ENCODE measurements at places on chromosomes 2 and 18.
A peak's percentile ranks its signal among the peaks of the same experiment; 100 is the strongest.

- DNase-seq: no peak
These were observed 4.3 kb downstream of the REL start for GRCh38 chr2:60885683-60886082.

DNA sequence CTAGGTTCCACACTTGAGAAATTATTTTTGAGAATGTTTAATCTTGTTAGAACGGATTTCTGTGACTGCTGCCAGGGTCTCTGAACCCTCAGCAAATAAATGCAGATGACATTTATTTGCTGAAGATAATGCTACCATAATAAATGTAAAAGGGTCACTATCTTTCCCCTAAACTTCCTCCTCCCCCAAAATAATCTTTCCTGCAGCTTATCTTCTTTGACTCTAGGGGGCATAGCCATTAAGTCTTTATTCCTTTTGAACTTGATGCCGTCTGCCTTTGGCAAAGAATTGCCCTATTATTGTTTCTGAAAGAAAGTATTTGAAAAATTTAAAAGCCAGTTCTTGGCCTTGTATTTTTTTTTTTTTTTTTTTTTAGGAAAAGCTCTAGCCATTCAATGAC lies 63.6 kb upstream of the ACSL3 start:
- DNase-seq: no peak

GRCh38 chr2:64466478-64467085 lies 12.6 kb downstream of the LGALSL start:
- DNase-seq: no peak

DNA sequence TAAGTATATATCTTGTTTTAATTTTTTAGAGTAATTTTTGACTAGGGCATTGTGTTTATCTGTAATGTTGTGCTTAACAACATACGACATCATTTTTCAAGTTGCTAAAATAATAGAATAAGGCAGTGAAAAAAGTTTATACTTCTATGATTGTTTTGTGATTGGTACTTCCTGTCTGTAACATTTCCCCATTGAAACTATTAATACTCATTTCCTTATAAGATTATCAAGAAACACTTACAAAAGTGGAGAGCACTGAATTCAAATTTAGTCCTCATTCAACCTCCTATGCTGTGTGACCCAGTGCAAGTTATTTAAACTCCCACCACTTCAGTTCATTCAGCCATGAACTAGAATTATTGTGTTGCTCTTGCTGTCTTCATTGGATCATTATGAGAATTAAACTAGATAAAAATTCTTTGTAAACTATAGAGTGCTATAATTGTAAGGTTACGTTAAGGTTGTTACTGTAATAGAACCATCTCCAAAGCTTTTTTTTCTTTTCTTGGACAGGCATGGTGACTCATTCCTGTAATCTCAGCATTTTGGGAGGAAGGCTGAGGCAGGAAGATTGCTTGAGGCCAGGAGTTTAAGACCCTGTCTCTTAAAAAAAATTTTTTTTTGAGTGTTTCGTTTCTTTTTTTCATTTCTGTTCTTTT lies 2.8 kb downstream of the ETAA1 start:
- no peak for DNase-seq

- no peak for DNase-seq
These were observed 137.7 kb upstream of the PKDCC start for GRCh38 chr2:41910126-41910525.

DNA sequence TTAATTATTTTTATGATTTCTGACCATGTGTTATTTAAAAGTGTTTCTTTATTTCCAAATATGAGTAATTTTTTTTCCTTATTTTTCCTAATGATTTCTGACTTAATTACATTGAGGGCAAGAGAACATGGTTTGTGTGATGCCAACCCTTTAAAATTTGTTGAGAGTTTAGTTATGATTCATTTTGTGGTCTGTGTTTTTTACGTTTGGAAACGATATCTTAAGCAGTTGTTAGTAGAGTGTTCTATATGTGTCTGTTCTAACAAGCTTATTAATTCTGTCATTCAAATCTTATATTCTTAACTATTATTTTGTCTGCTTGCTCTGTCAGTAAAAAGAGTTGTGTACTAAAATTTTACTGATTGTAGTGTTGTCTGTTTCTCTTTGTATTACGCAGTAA lies 15.0 kb downstream of the NAB1 start:
- DNase-seq: no peak

GRCh38 chr2:161353543-161353942 lies 45.3 kb downstream of the PSMD14 start:
- no peak for DNase-seq

GRCh38 chr18:6590326-6590725 lies 139.2 kb upstream of the ARHGAP28 start:
- no peak for DNase-seq

- DNase-seq: no peak
These were observed 437.0 kb downstream of the PTPRM start for GRCh38 chr18:8003878-8004675.

DNA sequence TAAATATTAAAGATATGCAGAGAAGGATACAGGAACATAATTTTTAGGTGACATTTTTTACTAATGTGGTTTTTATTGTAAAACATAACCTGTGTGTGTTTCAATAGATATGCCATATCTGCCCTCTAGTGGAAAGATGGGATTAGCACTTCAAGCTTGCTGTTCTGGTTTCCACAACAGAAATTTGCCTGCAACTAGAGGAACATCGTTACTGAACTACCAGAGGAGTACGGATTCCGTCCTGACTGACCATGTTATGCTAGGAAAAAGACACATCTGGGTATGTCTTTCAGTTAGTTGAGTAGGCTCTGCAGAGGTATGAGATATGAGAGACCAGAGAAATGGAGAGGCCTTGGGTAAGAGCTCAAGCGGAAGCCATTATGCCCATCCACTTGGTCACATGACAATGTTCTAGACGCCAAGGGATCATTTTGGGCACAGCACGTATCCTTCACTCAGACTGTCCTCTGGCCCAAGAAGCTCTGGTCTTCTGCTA lies 104.9 kb downstream of the MBD2 start:
- no peak for DNase-seq

DNA sequence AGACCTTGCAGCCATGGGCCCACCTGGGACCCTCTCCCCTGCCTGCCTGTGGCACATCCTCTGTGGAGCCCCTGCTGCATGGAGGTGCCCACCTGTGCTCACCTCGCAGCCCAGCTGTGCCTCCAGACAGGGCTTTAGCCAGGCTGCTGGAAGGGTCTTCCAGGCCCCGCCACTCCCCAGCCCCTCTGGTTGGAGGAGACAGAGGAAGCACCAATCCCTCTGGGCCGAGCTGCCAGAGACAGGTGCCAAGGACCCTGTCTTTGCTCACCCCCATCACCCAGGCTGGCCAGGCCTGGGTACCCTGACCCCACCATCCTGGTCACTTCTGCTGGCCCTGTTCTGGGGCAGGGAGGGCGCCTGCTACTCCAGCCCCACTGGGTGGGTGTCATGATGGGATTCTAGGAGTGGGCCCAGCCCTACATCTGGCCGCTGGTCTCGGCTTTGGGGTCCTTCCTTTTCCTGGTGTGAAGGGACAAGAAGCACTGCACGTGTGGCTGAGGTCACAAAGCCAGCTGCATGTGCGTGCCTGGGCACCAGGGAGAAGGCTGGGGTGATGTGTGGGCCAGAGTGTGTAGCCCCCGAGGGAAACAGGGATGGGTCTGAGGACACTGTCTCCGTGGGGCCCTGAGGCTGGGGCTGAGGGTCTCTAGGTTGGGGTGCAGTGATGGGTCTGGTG lies 9.3 kb upstream of the NEU4 start:
- DNase-seq: peak; percentile 8

DNA sequence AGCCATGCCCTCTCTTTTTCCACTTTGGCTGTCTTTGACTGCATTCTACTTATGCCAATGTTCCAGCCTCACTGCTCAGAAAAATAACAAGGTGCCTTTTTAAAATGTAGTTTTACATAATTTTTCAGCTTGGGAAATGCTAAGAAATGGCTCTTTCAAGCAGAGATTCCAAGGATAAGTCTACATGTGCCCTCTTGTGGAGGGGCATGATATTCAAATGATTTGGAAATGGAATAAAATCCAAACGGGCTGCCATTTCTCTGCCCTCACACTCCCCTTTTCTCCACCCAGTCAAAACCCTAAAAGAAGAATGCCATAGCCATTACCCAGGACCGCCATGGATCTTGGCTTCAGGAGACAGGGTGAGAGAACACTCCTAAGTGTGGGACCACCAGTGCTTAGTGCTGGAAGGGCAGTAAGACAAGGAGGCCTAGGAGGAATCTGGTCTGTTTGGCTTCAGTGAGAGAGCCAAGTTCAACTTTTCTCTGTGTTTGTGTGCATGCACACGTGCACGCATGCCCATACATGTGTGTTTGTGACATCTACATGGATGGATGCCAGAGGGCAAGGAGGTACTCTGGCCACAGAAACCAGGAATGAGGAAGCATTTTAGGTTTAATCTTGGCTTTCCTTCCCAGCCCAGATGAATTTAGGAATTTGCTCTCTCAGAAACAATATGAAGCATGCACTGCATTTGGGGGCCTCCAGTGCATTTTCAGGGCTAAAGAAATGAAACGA lies 174.0 kb upstream of the SLC14A2 start:
- no peak for DNase-seq

GRCh38 chr2:60551240-60552077 lies 2.0 kb downstream of the BCL11A start:
- DNase-seq: no peak

DNA sequence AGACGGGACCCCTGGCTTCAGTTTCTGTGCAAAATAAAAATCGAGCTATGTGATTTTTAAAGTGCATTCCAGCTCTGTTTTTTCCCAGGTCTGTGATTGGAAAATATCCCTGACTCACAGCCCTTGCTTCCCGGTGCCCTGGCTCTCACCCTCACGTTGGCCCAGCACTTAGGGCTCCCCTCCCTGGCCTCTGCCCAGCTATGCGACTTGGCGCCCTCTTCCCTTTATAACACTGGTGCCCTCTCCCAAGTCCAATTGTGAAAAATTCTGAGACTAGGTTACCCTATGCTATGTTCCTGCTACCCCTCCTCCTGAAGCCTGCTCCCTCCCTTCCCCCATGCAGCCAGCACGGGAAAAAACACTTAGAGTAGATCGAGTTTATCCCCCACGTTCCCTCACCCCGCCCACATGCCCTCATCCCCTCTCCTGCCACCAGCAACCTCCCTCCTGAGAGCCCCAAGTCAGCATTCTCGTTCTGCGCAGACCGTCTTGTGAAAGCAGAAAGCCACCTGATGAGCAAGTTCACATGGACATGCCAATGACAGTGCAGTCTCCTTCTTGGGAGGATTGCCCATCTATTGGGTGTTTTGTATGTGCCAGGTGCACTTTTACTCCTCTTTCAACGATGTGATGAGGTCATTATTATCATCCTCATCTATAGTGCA lies 228.8 kb downstream of the VAPA start:
- DNase-seq: no peak

DNA sequence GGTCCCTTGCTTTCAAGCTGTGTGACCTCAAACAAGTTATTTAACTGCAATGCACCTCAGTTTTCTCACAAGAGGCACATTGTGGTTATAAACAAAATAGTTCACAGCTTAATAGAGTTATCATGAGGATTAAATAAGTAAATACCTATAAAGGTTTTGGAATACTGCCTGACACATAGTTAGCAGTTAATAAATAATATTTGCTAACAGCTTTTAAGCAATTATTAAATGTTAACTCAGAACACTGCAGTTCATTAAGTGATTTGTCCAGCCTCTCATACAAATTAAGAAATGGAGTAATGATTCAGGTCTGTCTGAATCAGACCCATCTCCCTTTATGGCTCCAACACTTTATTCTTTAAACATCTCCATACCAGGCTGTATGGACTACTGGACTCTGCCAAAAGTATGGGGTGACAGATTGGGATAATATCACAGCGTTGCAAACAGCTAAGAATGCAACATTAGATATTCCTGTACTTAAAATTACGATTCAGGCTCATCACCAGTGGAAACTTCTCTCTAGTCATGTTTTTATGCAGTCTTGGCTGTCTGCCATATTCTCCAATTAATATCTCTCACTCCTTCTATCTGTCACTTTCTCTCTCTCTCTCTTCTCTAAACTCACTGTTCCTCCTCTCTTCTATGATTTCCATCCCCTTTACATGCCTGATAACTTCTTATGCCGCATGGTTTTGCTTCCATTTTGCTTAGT lies 370.6 kb upstream of the UBE2E3 start:
- DNase-seq: no peak

DNA sequence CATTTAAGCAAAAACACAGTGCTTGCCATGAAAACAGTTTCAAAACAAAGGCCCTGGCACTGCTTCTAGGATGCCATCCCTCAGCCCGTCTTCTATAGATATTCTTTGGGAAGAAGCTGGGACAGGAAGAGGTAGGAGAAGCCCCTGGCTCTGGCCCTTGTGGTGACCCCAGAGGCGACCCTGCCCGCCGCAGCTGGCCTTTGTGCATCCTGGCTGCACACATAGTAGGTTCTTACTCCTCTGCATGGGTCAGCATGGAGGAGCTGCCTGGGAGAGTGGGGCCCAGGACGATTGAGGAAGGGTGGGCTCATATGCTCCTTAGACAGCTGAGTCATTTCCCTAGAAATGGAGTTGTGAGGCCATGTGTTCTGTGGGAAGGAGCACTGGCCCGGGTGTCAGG lies 44.4 kb upstream of the OTOF start:
- DNase-seq: no peak

GRCh38 chr2:195559431-195559914 lies 97.6 kb upstream of the SLC39A10 start:
- peak; percentile 74 for DNase-seq

DNA sequence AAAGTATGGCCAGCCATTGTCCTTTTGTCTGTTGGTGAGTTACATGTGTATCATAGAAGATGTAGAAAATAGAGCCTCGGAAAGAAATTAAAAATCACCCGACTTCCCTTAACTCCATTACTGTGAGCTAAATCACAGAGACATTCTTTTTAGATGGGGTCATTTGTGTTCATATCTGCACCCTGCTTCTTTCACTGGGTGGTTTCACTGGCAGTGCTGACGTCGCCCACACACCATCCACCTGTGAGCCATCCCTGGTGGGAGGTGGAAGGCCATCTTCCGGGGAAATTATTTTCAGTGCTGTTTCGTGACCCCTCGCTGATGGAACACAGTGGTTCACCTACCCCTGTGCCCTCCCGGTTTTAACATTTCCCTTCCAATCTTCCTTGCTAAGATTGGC lies 21.2 kb downstream of the SH3BP4 start:
- DNase-seq: no peak

DNA sequence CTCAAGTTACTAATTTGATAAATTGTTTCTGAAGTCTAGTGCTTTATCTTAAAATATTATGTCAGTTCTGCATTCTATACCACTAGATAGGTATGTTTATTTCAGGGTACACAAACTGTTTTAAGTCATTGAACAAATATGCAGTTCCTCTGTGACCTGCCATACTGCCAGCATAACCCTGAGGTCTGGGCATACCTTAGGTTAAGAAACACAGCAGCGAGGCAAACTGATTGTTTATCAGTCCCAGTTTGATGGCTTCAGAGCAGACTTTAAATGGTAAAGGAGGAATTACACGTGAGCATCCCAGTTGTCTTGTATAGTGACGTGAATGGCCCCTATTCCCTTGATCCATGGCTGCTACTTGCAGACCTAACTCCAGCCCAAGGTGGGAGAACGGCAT lies 186.4 kb upstream of the LRRTM1 start:
- no peak for DNase-seq

- DNase-seq: no peak
These were observed 87.1 kb downstream of the NDUFA10 start for GRCh38 chr2:239937866-239938640.

GRCh38 chr18:78596794-78597345 lies 382.7 kb upstream of the SALL3 start:
- DNase-seq: no peak

- no peak for DNase-seq
These were observed at the start of gene IHH for GRCh38 chr2:219060821-219061791. TSS of gene IHH (minus strand) at chr2:219060921. CDS start at chr2:219060467, 454 bp downstream.
